NCI-H2081 treated with DMSO at 0.1 percent for 48 hours (cell line): ENCODE measurements at places on chromosomes 3 and 15.
A peak's percentile ranks its signal among the peaks of the same experiment; 100 is the strongest.

DNA sequence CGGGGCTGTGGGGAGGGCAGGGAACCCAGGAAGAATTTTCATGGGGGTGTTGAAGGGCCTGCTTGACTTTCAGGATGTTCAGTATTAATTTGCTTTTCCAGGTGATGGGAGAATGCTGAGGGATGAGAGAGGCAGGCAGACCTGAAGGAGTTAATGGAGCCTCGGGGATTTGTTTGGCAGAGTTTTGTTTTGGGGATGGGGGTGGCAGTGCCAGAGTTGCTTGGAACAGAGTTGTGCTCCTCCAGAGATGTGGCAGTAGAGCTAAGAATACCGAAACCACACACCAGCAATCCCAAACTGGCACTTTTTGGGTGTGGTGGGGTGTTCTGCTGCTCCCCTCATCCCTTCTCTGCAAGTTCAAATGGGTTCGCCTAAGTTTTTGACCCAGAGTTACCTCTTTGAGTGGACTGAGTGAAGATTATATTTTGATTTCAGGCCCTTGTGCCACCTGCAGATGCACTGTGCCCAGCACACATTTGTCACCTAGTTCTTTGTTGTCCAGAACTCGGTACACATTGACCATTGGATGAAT, 1.6 kb downstream of the BOC start:
- DNase-seq, result no peak

DNA sequence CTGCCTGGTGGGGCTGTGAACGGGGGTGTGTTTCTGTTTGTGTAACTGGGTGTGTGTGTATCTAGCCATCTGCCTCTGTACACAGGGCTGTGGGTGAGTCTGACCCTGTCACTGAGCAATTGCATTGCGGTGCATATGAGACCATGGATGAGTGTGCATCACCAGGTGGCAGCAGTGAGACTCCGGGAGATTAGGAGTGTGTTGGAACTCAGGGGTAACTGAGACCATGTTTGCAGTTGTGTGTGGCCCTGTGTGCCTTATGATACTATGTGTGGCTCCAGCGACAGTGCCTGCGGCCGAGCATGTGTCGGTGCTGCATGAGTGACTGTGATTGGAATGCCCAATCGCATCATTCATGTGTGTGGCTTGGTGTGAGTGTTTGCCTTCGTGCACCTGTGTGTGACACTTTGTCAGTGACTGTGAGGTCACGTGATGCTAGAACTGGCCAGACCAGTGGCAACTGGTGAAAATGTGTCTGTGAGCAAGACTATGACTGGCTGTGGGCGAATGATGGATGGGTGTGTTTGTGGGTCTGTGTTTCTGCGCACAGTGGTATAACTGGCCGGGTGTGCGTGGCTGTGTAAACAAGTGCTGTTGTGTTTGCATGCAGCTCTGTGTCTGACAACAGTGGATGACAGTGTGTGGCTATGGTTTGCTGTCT, 14.0 kb downstream of the VILL start:
- DNase-seq, result no peak

DNA sequence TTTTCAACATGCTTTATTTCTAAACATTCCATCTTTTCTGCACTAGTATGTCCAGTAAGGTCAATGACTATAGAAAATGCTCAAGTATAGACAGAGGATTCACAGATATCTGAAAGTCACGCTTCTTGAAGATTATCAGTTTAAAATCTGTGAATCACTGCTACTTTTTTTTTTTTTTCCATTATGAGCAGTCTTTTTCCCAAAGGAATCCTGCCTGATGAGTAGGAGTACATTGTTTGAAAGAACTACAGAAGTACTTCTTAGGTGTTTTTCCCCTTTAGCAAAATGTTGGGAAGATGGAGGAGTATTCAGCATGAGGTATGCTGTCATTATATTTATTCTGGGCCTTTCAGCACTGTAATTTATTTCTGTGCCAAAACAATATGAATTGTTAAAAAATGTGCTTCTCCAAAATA, 266.2 kb downstream of the NLGN1 start:
- no peak for DNase-seq

GRCh38 chr3:53775834-53776251, 70.4 kb downstream of the CHDH start:
- no peak for DNase-seq

- no peak for DNase-seq
Observed at GRCh38 chr3:146854523-146854922, 249.4 kb upstream of the PLSCR5 start.

DNA sequence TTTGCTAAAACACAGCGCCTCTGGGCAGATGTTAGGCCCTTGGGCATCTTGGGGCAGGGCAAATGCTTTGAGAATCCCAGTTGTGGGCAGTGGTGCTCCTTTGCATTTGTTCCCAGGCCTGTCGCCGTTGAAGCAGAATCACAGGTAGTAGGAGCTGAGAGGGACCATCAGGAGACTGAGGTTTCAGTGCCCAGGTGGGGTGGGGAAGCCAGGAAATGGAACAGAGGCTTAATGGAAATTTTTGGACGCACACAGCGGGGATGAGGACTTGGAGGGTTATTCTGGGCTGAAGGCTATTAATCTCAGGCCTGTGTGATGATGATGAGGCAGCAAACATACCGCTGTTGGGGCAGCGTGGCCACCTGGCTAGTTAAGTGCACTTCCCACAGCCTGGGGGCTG, 99.5 kb downstream of the SV2B start:
- DNase-seq, result no peak

DNA sequence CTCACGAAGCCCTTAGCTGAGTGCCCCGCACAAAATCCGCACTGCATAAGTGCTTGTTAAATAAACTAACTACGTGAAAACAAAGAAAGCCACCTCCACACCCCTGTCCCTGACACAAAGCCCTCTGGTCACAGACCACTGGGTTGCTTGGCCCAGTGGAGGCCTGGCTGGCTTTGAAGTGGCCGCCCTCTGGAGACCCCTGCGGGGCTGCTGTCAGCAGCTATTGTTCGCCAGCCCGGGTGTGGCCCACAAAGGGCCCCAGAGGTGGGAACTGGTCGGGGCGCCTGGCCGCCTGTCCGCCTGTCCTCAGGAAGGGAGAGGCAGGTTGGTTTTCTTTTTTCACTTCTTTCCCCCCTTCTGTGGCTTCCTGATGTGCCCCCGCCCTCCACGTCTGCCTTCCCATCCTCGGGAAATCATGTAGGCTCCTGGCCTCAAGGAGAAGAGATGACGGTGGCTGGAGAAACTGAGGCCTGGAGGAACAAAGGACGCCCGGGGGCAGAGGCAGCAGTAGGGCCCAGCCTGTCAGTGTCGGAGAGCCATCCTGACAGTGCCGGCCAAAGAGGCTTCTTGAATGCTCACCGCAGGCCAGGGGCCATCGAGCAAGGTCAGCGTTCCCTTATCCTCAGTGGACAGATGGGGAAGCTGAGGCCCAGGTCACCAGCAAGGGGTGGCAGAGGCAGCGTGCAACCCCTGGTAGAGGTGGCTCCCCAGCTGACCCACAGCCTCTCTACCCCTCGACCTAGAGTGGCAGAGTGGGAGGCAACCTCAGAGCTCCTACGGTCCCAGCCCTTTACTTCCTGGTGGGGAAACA, 61.1 kb downstream of the SLC6A6 start:
- DNase-seq, result no peak

DNA sequence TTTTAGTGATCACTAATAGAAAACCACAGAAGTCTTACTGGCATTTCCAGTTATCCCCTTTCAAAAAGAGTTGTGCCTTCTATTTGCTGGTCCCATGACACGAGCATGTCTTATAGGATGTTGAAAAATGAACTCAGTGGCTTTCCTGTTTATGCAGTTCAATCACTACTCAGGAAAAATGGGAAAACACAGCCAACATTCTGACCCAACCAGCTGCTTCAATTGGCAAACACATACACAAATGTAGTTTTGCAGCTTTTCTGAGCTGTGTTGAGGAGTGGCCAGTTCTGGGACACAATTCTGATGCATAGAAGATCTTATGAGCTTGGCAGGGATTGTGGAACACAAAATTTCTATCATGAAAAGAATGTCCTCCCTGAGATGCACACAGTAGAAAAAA, 40.3 kb downstream of the FSTL1 start:
- no peak for DNase-seq

DNA sequence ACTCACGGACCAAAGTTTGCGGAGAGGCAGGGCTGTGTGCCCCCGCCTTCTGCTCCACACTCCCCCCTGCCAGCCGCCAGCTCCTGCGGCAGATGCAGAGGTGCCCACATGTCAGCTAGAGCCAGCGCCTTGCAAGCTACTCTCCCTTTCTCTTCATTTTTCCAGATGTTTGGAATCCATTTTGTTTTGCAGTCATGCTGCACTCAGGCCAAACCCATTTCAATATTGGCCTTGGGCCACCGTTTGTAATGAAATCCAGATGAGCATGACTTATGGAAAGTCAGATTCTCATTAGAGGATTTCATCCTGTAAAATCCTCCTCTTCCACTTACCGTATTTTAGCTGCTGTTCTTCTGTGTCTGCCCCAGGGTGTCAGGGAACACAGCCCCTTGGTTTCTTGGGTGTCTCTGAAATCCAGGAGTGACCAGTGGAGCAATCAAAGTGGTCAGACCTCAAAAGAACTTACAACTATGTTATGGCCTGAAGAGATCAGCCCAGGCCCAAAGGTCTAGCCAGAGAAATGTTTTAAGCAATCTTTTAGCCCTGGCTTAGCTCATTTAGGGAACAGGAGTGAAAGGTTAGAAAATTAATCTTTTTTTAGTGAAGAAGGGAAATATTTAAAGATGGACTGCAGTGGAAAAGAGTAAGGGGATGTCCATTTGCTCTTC, 65.8 kb downstream of the AAGAB start:
- no peak for DNase-seq

DNA sequence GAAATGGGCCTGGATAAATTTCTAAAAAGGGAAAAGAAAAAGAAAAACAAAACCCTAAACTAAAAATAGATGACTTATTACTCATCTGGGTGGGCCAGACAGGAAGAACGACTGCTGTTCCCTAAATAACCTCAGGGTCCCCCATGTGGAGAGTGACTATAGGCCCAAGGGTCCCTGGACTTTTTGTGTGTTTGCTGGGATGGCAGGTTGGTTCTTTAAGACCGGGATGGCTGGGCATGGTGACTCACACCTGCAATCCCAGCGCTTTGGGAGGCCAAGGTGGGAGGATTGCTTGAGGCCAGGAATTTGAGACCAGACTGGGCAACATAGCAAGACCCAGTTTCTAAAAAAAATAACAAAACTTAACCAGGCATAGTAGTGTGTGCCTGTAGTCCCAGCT, 43.8 kb upstream of the TRA2B start:
- DNase-seq, result no peak

- peak; percentile 81 for DNase-seq
Observed at GRCh38 chr3:101925564-101925963, 76.2 kb downstream of the NFKBIZ start.

DNA sequence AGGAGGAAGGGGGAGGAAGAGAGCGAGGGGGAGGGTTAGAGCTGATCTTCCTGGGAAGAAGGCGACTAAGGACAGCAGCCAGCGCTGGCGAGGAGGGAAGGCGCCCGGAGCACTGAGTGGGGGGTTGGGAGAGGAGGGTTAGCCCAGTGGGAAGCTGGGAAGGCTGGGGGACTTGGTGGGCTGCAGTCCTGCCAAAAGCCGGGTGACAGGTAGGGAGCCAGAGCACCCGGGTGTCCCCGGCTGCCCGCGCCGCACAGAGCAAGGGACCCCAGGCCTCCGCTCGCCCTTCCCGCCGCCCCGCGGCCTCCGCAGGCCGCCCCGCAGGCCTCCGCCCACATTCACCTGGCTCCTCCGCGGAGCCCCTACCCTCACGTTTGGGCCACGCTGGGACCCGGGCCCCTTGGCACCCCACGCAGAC, 448 bp downstream of the SLC12A8 start:
- DNase-seq, result no peak

- DNase-seq, result no peak
Observed at GRCh38 chr15:60917461-60918145, 311.5 kb downstream of the RORA start.

DNA sequence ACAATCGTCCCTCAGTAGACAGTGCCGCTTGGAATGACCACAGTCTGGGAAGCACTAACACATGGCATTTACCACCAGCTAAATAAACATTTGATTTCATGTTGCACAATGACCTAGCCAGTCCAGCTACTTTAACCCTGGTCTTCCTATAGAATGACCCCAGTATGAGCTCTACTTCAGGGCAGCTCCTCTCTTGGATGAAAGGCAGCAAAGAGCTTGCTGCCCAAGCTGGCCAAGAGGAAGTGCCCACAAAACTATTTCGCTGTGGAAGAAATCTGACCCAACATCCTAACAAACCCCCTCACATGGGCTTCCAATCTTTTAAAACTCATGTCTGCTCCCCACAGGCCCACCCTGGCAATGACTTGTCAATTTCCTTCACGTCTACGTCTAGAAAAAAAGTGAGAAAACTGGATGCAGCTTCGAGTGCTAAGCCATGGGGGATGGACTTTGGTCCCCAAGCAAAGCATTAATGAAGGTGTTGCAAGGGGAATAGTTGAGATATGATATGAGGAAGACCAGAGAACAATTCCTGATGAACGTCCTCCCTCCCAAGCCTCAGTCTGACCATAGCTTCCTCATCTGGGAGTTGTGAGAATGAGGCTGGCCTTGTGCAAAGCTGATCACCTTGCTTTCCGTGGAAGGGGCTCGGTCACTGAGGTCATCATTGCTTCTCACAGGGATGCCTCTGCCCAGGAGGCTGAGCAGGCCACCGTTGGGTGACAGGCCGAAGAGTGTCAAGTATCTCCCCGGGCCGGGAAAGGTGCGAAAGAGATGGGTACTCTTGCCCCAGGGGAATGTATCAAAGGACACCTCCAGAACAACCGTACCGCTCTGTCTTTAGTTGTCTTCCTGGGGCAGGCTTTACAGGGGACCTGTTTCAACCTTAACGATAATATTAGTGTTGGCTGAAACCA, 964 bp downstream of the SLC25A20 start:
- no peak for DNase-seq

DNA sequence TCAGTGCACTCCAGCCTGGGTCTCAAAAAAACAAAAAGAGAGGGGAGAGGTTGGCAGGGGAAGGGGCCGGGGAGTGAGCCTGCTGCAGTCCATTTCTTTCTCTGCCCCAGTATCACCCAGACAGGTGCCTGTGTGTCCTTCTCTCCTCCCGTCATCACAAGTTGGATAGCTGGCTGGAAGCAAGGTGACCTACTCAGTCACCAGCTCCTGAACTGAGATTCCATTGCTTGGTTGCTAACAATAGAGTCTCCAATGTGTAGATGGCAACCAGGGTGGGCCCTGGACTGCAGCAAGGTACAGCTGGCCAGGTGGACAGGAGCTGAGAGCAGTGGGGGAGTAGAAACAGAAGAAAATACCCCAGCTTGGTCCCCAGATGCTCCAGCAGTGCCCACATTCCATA, 4.6 kb downstream of the LRRC2 start:
- no peak for DNase-seq

DNA sequence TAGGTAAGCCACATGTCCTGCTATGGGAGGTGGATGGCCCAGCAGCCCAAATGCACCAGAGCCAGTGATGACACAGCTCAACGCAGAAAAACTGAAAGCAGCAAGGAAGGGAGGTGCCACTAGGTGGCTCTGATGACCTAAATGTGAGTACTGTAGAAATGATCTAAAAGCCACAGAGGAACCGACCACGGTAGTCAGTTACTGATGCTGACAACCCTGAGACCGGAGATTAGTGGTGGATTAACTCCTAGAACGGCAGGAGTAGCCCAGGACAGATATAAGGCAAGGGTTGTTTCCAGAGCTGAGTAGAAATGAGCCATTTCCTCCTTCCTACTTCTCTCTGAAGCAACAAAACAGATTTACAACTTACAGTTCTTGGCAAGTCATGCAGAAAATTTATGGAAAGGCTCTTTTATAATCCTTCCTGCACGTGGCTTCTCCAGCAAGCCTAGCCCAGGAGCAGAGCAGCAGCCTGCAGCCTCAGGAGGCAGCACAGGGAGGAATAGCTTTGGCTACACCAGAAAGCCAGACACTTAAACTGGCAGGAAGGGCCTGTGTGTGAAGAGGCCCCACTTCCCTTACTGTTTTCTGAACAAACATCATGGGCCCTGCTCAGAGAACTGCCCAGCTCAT, 13.1 kb downstream of the FBXL22 start:
- DNase-seq, result peak; percentile 75

GRCh38 chr3:53501178-53501577, 6.8 kb downstream of the CACNA1D start:
- DNase-seq, result no peak
